ENCODE measurements at places on chromosomes 3 and 15.

- no peak for DNase-seq
Observed at GRCh38 chr15:58931987-58932588, 1.4 kb downstream of the SLTM start.

- DNase-seq = no peak
Observed at GRCh38 chr3:149245738-149246451, 24.3 kb upstream of the CP start.

DNA sequence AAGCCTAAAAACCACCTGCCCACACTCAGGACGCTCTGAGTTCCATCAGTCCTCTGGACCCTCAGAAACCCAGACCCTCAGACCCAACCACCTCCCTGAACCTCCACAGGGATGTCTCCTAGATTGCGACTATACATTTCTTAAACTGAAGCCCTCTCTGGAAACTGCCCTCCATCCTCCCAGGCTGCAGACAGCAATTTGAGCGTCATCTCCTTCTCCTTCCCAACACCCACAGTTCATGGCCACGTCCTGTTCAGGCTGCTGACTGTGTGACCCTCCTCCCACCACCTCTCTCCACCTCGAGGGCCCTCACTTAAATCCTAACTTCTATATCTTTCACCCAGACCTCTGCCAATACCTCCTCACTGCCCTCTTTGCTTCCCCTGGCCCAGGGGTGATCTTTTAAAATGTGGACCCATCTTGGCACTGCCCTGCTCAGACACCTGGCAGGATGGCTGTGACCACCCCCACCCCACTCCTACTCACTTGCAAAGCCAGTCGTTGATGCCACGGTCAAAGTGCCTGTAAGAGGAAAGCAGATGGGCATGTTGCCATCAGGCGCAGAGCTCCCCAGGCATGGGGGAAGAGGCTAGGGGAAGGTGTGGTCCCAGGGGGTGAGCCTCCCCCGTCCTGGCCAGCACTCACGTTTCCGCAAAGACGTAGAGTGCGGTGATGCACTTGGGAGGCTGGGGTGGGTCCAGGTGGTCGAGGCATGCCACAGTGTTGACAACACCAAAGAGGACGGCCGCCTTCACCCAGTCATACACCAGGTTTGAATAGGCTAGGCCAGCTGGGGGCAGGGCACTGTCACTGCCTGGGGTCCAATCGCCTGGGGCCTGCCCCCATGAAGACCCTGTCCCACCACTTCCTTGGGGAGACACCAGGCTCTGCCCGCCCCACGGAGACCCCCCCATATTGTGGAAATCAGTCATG, 6.0 kb downstream of the HHATL start:
- peak; percentile 42 for DNase-seq

DNA sequence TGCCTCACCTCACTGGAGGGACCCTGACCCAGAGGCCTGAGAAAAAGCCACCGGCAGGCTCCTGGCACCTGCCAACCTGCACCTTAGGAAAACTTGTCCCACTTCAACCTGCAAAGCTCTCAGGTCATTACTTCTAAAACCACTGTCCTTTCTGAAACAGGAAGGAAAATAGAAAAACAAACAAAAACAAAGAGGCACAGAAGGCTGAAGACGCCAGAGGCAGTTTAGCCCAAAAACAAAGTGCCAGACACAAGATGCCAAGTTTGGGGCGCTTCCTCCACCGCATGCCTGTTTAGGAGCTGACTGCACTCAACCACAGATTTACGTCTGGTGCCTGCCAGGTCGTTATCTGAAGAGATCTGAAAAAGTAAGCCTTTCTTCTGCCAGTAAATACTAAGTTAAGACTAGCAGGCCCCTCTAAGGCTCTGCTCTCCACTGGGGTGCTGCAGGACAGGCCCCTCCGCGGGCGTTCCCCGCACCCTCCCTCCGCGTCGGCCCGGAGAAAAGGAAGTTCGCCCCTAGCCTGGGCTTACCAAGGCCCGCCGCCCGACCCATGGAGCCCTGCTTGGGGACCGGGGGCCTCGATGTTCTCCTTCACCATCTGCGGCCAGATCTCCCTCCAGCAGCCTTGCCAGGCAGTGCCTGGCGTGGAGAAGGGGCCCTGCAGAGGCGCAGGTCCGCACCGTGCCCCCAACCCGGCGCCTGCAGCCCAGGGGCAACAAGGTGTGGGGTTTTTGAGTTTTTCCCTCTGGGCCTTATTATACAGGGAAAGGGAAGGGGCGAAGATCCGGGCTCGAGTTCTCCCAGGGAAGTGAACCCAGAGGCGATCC, 1.3 kb downstream of the GOLGA8A start:
- no peak for DNase-seq

DNA sequence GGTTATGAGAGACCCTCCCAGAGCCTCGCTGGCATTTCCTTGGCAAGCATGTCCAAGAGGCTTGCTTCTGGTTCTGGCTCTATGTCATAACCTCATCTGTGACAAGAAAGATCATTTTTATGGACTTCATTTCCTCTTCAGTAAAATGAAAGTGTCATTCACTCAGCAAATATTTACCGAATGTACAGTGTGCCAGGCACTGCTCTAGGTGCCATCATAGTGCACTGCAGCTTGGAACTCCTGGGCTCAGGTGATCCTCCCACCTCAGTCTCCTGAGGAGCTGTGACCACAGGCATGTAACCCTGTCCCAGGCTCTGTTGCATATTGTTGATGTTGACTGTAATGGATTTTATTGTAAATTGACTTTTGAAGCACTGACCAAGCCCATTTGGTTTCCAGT, 18.7 kb upstream of the ITPKA start:
- DNase-seq = no peak

GRCh38 chr15:34280193-34280592, 55.4 kb downstream of the EMC4 start:
- no peak for DNase-seq

DNA sequence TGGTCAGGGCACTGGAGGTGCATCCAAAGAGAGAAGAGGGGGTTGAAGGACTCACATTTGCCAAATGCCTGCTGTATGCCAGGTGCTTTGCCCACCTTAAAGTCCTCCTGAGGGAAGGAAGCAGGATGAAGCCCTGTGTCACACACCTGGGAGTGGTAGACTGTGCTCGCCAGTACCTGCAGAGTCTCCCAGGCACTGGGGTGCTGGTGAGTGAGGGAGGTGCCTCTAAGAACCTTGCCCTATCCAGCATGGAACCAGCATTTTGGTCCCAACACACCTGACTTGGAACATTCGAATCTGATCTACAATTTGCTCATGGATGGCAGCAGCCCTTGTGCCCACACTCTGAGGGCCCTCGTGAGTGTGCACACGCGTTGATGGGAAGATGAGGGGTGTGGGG, 76.7 kb downstream of the SEC22A start:
- no peak for DNase-seq

GRCh38 chr3:180329187-180329586, 272.8 kb upstream of the TTC14 start:
- no peak for DNase-seq

GRCh38 chr15:39432912-39433348, 147.9 kb upstream of the THBS1 start:
- no peak for DNase-seq

GRCh38 chr3:26625187-26625586, 2.6 kb downstream of the LRRC3B start:
- no peak for DNase-seq

Measured in pancreas (tissue), 10 donors.